CD4-positive, alpha-beta T cell treated with Interleukin-17A for 1 hour (primary cell): ENCODE measurements at places on chromosomes 4 and X.

DNA sequence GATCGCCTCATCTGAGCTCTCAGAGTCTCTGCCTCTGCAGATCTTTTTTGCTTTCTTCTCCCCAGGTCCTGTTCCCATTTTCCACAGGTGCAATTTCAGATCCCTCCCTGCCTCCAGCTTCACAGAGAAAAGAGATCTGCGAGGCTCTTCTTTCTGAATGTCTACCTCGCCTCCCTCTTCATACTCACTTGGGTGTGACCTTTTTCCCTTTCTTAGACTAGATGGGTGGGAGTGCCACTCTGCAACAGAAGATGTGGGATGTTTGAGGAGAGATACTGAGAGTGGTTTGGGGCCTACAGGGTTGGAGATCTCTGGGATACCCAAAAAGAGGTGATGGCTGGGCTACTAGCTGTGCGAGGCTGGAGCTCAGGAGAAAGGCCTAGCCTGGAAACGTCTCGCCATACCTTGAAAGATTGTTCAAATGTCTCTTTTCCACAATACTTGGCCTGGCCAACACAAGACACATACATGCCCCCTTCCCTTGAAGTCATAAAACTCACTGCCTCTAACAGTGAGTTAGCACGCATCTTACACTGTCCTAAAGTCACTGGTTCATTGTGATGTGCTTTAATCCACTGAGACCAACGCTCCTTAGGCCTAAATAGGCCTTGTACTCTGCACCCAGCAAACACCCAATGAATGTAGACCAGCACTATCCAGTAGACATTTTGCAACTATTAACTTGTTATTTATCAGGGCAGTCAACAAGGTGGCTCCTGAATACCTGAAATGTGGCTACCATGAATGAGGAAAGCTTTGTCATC lies 33.6 kb downstream of the IRF2 start:
- DNase-seq, result no peak

- DNase-seq, result no peak
Observed at GRCh38 chrX:12910423-12911121, 4.2 kb downstream of the TLR8 start.

DNA sequence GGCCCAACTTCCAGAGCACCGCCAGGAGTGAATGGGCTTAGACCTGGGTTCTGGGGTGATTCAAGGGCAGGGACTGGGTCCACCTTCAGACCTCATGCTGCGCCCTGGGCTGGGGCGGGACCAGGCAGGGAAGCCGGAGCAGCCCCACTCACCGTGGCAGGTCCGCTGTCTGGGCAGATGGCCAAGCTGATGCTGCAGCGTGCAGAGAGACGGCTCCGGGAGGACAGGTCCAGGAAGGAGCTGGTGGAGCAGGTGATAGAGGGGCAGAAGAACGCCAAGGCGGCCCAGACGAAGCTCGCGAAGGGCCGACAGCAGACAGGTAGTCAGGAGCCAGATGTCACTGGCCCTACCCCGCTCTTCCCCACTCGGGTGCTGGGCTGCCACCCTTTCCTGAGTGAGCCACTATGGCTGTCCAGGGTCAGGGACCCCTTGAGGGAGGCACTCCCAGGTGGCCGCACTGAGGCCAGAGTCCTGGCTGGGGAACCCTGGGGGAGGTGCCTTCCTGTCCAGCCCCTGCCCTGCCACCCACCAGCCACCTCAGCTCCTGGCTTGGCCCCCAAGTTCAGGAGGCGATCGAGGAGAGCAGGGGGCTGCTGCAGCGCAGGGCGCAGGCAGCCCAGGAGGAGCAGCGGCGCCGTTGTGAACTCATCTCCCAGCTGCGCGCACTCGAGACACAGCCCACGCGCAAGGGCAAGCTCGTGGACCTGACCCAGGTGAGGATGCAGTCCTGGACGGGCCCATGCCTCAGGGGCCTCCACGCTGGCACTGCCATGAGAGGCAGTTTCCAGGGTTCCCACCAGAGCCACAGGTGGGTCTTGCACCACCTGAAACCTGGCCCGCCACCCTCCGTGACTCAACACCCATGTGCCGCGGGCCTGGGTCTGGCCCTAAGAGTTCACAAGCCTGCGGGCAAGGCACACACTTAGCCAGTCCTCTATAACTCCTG lies 10.1 kb upstream of the RNF4 start:
- DNase-seq, result no peak

GRCh38 chrX:6890544-6891261 lies 256.8 kb upstream of the STS start:
- DNase-seq, result no peak

GRCh38 chr4:150577796-150578195 lies 4.2 kb upstream of the MAB21L2 start:
- no peak for DNase-seq
